ENCODE measurements at places on chromosomes 3 and 15.
A peak's percentile ranks its signal among the peaks of the same experiment; 100 is the strongest.

- no peak for DNase-seq
Measured at GRCh38 chr3:29080967-29081366, 199.9 kb upstream of the RBMS3 start.

- DNase-seq, result no peak
Measured at GRCh38 chr3:148381051-148381450, 316.7 kb upstream of the AGTR1 start.

DNA sequence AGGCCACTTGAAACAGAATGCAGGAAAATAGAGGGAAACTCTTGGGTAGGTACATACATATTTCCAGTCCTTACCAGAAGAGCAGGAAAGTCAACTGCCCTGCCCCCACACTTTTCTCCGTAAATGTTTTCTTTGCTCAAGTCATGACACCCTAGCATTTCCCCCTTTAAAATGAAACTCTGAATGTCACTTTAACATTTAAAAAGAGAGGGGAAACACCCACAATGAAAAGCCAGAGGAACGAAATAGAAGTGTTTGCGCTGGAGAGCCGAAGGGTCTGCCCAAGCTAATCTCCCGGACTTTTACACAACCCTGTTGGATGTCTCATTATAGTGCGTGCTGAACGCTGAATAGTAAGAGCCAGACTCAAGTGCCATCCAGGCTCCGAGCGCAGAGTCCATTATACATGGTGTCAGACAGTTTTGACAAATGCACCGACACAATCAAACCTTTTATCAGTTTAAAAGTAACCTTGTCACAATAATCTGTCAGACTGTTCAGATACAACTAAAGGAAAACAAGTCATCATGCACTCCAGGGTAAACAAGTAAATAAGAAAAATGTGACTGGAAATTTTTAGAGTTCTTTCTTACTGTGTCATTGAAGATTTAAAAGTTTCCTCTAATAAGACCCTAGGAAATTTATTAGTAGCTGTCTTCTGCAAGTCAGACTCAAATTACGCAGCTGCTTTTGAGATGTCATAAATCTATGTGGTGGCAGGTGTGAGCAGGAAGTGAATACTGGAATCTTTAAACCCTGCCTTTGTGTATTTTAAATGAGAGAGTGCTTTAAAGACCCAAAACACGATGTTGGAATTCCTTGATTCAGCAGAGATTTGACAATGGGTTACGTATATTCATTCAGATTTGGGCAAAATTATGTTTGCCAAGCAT lies 159.8 kb downstream of the RBMS3 start:
- DNase-seq, result no peak

DNA sequence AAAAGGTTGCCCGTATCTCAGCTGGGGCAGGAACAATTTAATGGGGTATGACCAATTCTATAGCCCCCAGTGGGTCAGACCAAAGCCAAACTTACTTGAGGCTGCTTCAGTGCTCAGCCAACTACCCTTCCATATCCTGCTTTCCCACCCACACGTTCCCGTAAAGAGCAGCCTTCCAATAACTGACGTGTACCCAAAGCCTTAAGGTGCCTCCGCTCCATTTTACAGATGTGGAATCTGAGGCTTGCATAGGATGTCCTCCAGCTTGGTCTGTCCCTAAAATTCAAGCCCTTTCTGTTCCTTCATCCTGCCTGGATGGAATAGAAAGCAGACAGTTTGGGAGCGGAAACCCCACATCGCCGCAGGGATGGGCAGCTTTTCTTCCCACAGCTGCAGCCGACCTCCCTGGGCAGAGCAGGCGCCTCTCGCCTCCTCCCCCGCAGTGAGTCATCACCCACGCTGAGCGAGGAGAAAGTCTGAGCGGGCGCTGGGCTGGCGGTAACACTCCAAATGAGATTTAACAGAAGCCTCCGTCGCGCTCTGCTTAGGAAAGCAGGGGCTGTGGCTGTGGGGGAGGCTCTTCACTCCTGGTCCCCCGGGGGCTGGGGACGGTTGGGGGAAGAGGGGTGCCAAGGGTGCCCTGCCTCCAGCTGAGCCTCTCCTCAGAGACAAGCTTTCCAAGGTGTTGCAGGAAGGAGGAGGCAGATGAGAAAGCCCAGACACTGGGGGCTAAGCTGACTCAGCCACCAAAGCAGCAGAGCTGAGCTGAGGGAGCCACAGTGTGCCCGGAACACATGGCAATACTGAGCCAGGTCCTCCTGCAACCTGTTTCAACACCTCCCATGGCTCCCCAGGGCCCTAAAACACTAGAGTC lies 57.8 kb upstream of the HRH1 start:
- peak; percentile 58 for DNase-seq

DNA sequence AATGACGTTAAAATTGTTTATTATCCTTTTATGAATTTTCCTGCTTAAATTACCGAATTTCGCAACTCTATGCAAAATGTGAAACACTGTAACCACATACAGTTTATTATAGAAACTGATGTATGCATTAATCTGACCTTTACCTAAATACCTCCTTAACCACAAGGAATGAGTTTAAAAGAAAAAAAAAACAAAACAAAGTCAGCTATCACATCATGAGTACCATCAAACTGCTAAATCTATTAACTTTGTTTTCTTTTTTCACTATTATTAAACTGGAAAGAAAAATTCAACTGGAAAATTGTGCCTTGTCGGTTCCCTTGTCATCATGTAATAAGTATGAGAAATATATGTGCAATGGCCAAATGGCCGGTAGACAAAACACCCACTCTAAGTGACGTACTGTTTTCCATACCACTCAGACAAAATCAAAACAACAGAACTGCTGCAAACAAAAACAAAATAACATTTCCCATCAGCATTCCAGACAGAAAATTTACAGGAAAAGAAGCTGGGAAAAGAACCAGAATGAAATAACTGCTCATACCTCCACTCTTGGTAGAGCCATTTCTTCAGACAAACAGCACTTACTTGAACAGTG lies 415.3 kb downstream of the FOXP1 start:
- DNase-seq, result no peak

GRCh38 chr15:72285927-72286516 lies 13.7 kb upstream of the PARP6 start:
- peak; percentile 25 for DNase-seq

- DNase-seq, result no peak
Measured at GRCh38 chr3:72299321-72299802, 514.4 kb upstream of the PROK2 start.

DNA sequence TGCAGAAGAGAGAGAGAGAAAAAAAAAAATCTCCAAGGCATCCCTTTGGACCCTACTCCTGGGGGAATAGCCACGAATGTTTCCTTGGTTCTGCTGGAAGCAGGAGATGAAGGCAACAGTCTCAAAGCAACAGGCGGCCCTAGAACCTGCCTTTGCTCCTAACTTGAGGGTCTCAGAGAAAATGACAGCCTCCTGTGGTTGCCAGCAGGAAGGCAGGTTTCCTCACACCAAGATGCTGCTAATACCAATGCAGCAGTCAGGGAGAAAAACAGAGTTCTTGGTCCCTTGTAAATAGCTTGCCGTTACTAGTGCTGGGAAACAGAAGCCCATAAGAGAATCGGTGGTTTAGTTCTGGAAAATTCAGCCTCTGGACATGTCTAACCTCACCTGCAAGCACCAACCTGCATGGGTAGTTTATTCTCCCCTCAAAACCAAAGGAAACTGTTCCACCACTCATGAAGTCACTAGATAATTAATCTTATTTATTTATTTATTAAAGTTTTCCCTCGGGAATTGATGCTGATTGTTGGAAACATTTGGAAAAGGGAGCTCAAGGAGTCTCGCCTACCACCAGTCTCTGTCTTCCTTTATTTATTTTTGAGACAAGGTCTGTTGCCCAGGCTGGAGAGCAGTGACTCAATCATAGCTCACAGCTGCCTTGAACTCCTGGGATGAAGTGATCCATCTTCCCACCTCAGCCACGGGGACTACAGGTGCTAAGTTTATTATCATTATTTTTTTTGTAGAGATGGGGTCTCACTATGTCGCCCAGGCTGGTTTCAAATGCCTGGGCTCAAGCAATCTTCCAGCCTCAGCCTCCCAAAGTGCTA lies 883 bp upstream of the FRMD4B start:
- no peak for DNase-seq

- no peak for DNase-seq
Measured at GRCh38 chr3:46924921-46925584, 47.5 kb downstream of the PTH1R start.

GRCh38 chr3:146382386-146382785 lies 87.0 kb downstream of the PLSCR2 start:
- DNase-seq, result no peak

- no peak for DNase-seq
Measured at GRCh38 chr15:85568261-85568808, 187.9 kb downstream of the AKAP13 start.

DNA sequence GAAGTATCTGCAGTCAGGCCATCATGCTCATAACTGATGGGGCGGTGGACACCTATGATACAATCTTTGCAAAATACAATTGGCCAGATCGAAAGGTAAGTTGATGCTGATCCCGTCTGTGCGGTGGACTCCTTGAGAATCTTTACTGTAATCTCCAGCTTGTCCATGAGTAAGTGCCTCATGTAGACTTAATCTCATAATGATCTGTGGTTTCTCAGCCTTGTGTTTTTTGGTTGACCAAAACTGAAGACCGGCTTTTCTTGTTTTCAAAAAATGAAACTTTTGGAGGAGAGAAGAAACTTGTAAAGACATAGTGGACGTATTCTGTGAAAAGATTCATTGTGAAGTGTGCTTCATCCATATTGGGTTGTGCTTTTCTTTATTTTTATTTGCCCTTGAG lies 285.7 kb downstream of the LRTM1 start:
- no peak for DNase-seq

DNA sequence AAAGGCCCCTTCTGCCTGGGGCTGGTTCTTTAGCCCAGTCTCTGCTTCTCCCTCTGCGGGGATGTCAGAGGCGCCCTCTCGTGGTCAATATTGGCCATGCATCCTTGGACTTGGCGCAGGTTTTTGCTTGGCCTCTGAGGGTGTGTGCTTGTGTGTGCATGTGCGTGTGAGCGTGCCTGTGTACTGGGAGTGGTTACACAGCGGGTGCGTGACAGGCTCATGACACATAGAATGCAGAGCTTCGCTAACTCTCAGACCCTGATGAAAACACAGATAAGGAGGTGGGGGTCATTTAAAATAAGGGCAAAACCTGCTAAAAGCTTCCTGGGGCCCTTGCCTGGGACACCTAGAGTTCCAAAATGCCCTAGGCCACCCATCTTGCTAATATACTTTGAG lies 160.9 kb downstream of the SMAD6 start:
- DNase-seq, result peak; percentile 77

DNA sequence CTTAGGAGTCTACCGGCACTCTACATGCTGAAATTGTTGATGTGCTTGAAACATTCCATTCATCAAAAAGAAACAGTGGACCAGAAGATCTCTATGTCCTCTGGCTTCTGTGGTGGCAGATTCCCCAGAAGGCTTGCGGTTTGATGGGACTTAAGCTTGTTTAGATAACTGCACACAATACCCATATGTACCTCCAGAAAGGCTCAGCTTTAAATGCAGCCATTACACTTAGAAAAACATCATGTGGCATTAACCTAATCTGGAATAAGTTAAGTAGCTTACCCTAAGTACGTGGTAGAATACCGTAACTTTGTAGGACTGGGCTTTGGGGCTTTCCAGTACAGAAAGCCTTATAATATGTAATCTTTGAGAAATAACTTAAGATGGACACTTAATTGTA lies 187.3 kb downstream of the RBMS3 start:
- DNase-seq, result no peak

DNA sequence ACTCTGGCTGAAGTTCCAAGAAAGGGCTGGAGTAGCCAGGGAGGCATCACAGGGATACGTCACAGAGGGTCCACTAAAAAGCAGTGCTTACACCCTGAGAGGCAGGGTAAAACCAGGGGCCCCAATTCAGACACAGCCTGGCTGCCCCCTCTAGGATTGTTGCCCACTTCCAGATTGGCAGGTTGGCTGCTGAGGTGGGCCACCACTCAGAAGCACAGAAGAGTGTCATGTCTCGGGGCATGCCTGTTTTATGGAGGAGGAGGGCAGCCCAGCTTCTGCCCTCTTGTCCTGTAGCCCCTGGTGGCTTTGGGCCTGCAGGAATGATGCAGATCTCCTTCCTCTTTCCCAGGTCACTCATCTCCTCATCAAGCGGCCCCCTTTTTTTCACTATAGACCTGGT lies 24.0 kb downstream of the NOX5 start:
- DNase-seq, result no peak

DNA sequence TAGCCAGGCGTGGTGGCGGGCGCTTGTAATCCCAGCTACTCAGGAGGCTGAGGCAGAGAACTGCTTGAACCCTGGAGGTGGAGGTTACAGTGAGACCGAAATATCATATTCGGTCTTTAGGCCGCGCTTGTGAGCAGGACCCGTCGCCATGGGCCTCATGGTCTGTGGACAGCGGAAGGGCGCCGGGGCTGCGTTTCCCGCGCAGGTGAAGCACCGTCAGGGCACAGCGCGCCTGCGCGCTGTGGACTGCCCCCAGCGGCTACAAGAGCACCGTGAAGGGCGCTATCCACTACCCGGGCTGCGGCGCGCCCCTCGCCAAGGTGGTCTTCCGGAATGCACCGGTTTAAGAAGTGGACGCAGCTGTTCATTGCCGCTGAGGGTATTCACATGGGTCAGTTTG lies 482.0 kb upstream of the NAALADL2 start:
- no peak for DNase-seq

GRCh38 chr3:67943546-67943945 lies 289.1 kb upstream of the SUCLG2 start:
- no peak for DNase-seq

DNA sequence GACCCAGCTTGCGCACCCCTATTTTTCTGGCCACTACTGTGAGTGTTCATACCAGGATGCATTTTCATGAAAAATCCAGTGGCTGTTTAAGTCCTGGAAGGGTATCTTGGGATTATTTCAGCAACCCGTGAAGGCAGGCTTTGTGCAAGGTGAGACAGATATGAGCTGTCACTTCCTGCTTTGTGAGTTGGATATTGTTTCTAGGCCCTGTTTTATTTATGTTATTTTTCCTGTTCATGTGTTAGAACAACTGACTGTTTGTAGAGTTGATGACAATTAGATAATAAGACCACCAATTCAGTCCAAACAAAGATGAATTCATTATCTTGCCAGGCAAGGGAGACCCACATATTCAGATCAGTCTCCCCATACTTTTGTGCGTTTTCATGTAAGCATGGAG lies 42.5 kb downstream of the ZBTB38 start:
- no peak for DNase-seq

GRCh38 chr15:85129881-85130280 lies 148.2 kb downstream of the PDE8A start:
- no peak for DNase-seq

- DNase-seq, result peak; percentile 29
Measured at GRCh38 chr15:99566157-99566897, 543 bp downstream of the MEF2A start.

DNA sequence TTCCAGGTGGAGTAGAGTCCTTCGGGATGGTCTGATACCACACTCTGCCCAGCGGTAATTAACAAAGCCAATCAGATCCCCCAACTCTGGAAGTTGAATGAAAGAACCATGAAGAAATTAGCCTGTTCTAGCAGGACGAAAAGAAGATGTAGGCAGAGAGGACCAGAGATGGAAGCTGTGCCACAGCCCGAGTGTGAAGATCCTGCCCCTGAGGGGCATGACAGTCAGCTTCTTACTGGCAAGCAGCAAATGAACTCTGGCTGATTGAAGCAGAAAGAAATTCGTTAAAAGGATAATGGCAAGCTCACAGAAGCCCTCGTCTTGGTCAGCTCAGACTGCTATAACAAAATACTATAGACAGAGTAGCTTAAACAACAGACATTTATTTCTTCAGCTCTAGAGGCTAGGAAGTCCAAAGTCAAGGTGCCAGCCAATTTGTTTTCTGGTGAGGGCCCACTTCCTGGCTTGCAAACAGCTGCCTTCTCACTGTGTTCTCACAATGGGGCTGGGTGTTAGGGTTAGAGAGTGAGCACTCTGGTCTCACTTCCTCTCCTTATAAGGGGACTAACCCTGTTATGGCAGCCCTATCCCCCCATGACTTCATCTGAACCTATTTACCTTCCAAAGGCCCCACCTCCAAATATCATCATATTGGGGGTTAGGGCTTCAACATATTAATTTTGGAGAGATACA lies 307.1 kb downstream of the VPS13C start:
- DNase-seq, result no peak

Data from stimulated activated naive CD8-positive, alpha-beta T cell treated with anti-CD3 and anti-CD28 coated beads, Interleukin-15, amount 100 ng/mL, for 72 hours (primary cell).